Stimulated activated CD8-positive, alpha-beta memory T cell treated with anti-CD3 and anti-CD28 coated beads, Interleukin-4, amount 100 ng/mL, for 1 hour (primary cell): ENCODE measurements at places on chromosomes 1 and 21.

- no peak for DNase-seq
Observed at GRCh38 chr1:196481616-196482015, 126.6 kb downstream of the KCNT2 start.

- no peak for DNase-seq
Observed at GRCh38 chr1:213135572-213135971, 84.5 kb downstream of the RPS6KC1 start.

DNA sequence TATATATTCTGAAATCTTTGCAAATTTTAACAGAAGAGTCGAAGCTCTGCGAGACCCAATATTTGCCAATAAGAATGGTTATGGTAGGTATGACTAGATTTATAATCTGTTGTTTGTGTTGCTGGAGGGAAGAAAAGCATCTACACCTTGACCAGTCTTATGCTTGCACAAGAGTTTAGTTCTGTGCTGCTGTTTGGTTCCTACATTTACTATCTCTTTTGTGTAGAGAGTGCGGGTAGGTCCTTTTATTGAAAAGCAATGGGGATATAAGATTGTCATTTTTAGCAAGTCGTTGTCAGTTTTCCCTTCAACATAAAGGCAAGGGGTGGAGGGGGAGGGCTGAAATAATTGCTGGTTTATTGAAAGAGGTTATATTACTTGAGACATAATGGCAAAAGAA is 396 bp downstream of the ELAVL4 start:
- no peak for DNase-seq

- DNase-seq = no peak
Observed at GRCh38 chr1:171090604-171091003, at the start of gene FMO3. TSS of gene FMO3 (plus strand) at chr1:171090905. CDS start at chr1:171092659, 1,754 bp downstream.

GRCh38 chr1:67948151-67949080 is 102.0 kb downstream of the DIRAS3 start:
- DNase-seq = no peak
